ENCODE measurements at places on chromosomes 11 and 22.

- peak; percentile 64 for DNase-seq
Measured at GRCh38 chr11:44911029-44911814, 39.5 kb downstream of the TP53I11 start.

- DNase-seq, result no peak
Measured at GRCh38 chr11:65431451-65432099, 9.0 kb downstream of the NEAT1 start.

GRCh38 chr11:131307506-131307905 is 62.9 kb upstream of the NTM start:
- DNase-seq, result no peak

DNA sequence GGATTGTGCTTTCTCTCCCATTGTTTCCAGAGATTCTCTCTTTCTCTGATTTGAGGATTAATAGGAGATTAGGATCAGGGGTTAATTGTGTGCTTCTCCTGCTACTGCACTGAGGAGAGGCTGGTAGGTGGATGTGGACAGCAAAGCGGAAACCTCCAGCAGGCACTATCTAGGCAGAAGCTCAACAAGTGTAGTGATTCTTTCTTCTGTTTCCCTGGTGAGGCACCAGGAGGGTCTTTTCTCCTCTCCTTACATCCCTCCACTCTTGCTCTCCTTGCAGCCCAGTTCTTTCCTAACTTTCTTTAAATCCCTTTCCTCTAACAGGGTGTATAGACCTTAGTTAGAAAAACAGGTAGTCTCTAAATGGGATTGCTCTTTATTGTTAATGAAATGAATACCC is 1.9 kb upstream of the ZBTB16 start:
- no peak for DNase-seq

DNA sequence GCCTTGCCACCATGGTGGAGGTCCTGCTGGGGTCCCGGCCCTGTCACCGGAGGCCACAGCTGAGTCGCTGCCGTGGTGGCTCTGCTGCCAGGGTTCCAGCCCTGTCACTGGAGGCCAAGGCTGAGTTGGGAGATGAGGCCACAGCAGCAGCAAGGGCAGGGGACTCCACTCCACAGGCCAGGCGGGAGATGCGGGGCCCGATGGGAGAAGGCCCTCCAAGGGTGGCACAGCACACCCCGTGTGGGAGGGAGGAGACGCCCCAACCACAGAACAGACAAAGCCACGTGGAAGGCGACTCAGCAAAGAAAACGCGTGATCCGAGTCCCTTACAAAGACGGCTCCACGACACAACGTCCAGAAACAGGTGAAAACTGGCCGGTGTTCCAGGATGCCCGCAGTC is 159.3 kb downstream of the BRD1 start:
- no peak for DNase-seq

DNA sequence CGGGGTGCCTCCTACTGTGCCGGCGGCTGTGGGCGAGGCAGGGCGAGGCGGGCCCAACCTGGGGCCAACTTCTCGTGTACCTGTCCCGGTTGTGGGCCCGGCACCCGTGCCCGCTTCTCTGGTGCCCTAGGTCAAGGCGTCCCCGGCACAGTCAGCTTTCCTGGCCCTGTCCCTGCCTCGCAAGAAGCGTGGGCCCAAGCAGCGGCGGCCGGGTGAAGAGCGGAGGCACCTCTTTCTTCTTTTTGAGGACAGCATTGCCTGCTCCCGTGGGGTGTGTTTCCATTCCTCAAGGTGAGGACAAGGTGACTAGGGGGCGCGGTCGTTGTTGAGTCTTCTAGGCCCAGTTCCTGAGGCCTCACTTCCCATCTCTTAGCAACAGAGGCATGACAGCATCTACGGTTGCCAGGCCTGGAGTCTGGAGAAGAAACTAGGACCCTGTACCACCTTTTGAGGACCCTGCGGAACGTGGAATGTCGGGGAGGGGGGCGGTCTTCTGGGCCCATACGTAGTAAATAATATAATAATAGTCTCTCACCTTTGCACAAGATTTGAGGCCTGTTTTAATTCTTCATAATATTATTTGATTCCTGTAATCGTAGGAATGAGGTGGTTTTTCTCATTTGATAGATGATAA is 418 bp downstream of the ACO2 start:
- peak; percentile 28 for DNase-seq

DNA sequence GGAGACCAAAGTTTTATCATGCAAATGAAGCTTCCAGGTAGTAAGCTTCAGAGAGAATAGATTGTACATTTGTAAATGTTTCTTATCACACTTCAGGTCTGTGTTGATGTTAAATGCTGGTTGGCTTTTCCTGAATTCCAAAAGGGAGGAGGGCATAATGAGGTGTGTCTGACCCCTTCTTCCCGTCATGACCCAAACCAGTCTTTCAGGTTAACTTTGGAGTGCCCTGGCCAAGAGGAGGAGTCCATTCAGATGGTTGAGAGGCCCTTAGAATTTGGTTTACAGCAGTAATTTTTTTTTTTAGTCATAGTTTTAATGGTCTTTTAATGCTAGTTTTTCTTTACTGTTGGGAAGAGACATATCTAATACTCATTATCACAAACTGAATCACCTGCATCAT is 2.5 kb downstream of the OR6X1 start:
- DNase-seq, result no peak

GRCh38 chr11:113518716-113519495 is 43.7 kb upstream of the DRD2 start:
- no peak for DNase-seq

- no peak for DNase-seq
Measured at GRCh38 chr11:129247135-129247534, 55.0 kb upstream of the ARHGAP32 start.

DNA sequence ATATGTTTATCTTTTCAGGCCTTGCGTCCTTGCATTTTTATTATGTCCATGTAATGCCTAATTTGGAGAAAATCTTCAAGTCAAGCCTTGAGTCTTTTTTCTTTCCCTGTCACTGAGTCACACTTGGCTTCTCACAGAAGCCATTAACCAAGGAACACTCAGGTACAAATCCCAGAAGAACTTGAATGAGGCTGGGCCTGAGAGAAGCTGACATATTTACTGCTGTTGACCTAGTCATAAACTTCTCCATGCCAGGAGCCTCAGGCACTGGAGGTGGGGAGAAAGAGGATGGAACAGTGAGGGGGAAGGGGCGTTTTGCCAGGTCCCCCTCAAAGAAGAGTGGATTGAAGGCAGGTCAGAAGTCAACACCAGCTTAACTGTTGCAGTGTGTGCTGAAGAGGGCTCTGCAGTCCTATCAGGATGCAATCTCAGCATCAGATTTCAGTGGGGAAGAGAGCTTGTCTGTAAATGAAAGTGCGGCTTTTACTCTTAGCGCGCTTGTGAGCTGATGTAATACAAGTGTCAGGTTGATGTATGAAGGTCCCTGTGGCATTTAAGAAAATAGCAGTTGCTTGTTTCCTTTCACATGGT is 526.0 kb downstream of the ETS1 start:
- DNase-seq, result no peak

DNA sequence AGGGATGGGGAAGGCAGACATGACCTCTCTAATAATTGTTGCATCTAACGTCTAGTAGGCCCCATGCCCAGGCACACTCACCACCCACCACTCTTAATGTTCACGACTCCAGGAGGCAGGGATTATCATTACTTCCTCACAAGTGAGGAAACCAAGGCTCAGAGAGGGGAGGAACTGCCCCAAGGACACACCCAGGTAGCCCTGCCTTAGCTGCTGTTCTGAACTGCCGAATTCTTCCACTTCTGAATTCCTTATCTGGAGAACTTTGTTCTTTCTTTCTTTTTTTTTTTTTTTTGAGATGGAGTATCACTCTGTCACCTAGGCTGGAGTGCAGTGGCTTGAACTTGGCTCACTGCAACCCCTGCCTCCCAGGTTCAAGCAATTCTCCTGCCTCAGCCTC is 16.7 kb downstream of the SLCO2B1 start:
- DNase-seq, result no peak

- no peak for DNase-seq
Measured at GRCh38 chr11:11416502-11416901, 63.5 kb upstream of the CSNK2A3 start.

DNA sequence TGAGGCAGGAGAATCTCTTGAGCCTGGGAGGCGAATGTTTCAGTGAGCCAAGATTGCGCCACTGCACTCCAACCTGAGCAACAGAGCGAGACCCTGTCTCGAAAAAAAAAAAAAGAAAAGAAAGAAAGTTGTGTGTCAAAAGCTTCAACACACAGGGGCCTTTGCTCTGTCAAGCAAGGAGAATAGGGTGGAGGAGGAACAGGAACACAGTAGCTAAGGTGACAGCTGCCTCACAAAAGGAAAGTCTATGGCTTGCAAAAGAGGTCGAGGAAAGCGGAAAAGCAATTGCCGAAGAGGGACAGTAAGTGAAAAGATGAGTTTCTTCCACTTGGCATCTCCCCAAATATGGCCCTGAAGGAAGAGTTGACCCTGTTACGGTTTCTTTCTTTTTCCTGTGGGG is 26.5 kb upstream of the TMA7B start:
- DNase-seq, result no peak

- no peak for DNase-seq
Measured at GRCh38 chr22:27571463-27572277, 229.9 kb downstream of the MN1 start.

DNA sequence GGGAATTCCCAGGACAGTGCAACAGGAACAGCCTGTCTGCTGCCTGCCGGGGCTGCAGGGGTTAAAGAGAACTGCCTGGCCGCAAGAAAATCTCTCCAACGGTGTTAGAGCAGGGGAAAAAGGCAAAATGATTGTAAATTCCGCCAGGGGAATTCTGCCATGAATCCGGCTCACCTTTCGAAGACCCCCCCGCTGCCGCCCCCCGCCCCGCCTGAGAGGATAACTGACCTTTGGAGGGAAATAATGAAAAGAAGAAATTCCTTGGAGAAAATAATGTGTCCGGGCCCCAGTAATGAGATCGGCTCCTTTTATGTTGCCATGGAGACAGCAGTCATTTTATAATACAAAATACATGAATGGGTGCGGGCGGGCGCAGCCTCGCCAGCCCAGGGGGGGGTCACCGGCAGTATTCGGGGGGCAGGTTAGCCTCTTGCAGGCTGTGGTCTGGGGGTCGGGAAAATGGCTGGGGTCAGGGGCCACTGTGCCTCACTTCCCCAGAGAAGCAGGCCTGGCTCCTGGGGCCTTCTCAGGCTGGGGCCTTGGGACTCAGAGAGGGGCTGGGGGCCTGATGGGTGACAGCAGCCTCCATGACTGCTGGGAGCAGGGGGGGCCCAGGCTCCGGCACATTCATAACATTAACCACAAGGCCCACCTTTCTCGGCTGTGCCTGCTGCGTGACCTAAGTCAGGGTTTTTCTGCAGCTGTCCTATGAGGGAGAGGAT is 228.1 kb downstream of the MN1 start:
- DNase-seq, result no peak

- no peak for DNase-seq
Measured at GRCh38 chr22:17575151-17575550, 11.9 kb downstream of the SLC25A18 start.

DNA sequence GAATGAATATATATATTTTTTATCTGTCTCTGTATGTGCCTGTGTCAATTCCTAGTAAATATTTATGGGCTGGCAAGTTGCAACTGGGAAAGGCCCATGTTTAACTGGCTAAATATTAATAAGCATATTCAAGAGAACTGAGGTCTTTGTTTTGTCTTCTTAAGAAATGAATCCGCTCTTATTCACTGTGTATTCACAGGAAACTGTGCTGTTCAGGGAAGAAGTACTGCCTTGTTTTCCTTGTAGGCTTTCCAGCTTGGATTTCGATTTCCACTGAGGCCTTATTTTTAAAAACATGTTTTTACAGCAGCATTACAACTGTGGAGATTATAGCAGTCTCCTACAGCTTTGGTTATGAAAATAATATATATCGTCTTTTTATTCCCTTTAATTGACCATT is 64.7 kb downstream of the LDLRAD3 start:
- DNase-seq, result no peak

- no peak for DNase-seq
Measured at GRCh38 chr11:45751430-45751829, 53.5 kb upstream of the SLC35C1 start.

GRCh38 chr11:114377612-114378267 is 22.6 kb downstream of the C11orf71 start:
- no peak for DNase-seq

DNA sequence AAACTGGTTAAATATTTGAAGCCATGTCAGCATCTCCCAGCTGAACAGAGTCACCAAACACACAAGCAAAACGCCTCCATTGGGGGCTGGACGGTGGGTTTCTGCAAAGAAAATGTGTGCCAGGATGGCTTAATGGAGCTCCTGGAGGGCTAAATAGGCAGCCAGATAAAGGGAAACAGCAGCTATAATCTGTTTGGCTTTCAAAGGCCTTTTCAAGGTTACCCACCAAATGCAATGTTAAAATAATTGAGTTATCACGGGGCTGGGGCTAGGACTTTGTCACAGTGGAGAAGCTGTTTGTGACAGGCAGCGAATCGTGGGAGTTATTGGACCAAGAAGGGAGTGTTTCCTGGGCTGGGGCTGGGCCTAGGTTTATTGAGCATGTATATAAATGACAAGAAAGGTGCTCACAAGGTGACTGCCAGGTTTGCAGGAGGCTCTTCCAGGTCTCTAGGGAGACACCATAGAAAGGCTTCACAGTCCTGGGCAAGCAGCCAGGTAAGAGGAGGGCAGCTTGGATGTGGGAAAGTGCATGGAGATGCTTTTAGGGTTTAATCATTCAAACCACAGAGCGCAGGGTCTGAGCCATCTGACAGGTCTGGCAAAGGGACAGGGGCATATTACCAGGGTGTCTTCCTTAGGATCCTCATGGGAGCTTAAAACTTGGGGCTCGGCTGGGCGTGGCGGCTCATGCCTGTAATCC is 28.3 kb downstream of the GRIK4 start:
- no peak for DNase-seq

DNA sequence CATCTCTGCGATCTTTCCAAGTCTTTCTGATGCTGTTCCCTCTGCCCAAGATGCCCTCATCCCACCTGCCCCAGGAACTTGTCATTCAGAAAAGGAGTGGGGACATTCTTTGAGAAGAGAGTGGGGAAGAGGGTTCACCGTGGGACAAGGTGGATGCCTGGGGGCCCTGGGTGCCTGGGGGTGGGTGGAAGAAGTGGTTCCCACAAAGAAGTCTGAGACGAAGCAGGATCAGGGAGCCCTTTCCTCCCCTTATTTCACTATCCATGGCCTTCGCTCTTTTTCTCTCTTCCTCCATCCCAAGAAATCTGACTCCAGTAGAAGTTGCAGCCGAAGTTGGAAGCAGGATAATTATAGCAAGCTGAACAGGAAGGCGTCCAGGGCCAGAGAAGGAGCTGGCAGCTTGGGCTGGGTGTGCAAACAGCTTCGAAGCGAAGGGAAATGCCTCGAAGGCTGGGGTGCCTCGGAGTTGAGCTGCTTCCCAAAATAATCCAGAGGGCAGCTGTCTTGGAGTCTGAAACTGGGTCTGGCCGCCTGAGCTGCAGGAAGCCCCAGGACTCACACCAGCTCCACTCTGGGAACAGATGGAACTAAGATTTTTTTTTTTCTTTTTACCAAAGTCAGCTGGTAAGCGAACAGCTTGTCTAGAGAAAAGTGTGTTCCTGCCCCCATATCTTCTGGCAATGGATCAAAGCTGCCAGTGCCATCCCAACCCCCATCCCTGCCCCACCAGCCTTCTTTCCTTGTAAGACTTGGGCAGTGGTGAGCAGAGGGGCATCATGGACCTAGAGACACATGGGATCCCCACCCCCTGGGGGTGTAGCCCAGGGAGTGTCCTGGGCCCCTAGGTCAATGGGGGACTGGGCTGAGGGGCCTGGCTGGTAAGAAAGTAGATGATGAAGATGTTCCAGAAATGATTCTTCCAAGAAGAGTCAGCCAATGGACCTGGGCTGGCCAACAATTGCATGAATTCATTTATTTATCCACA is 31.5 kb downstream of the PARVG start:
- DNase-seq, result no peak

GRCh38 chr22:32844251-32844650 is 42.7 kb downstream of the TIMP3 start:
- DNase-seq, result no peak

- no peak for DNase-seq
Measured at GRCh38 chr22:38314051-38314932, 2.9 kb downstream of the CSNK1E start.
